ENCODE measurements at places on chromosomes 4 and X. TPM values are rescaled to one million over a fixed set of nuclear protein-coding genes. Genes with fewer than 3 reads are reported as not detected.

The GASK1B gene
- total RNA-seq = 160 TPM

The SMIM10 gene
- 1.8 TPM for total RNA-seq

The PNMA3 gene
- total RNA-seq = 0.89 TPM

The ADH1C gene
- not detected for total RNA-seq

The CTAG1B gene
- total RNA-seq = not detected

The SLC49A3 gene
- total RNA-seq = 1.4 TPM

The CLGN gene
- total RNA-seq = 3.0 TPM

The CFI gene
- 1.2 TPM for total RNA-seq

The OPRPN gene
- total RNA-seq = not detected

The GPM6B gene
- total RNA-seq = not detected

The PPP4R3C gene
- total RNA-seq = not detected

The TEX11 gene
- 1.5 TPM for total RNA-seq

The ZNF280C gene
- total RNA-seq = 4.1 TPM

The HSFX3 gene
- not detected for total RNA-seq

The CCSER1 gene
- total RNA-seq = 0.30 TPM

The NAAA gene
- total RNA-seq = 82.8 TPM

The PAGE2B gene
- total RNA-seq = not detected

The GAGE12C gene
- total RNA-seq = not detected

The CT55 gene
- not detected for total RNA-seq

The PNMA6F gene
- not detected for total RNA-seq

The CENPVL1 gene
- total RNA-seq = not detected

The PABPC1L2A gene
- total RNA-seq = not detected

The RXFP1 gene
- not detected for total RNA-seq

The SPON2 gene
- total RNA-seq = 55.5 TPM

The GLOD5 gene
- not detected for total RNA-seq

The DSPP gene
- not detected for total RNA-seq

The PDE6B gene
- 1.2 TPM for total RNA-seq

The THAP9 gene
- 5.0 TPM for total RNA-seq

The CYLC1 gene
- not detected for total RNA-seq

The HSFX2 gene
- not detected for total RNA-seq

The SULT1B1 gene
- 0.59 TPM for total RNA-seq

The F8A1 gene
- total RNA-seq = 4.6 TPM

The PDE5A gene
- 25.5 TPM for total RNA-seq

The DMP1 gene
- total RNA-seq = not detected

The RAPGEF2 gene
- 68.0 TPM for total RNA-seq

The BEX4 gene
- 11.9 TPM for total RNA-seq

The ANOS1 gene
- total RNA-seq = 29.6 TPM

The VCX2 gene
- total RNA-seq = not detected

The RNF4 gene
- 99.1 TPM for total RNA-seq

The KLHL2 gene
- total RNA-seq = 18.1 TPM

The CXCL9 gene
- total RNA-seq = not detected

The ALB gene
- not detected for total RNA-seq

The BMX gene
- total RNA-seq = 0.30 TPM

The CYSLTR1 gene
- not detected for total RNA-seq

The SSX1 gene
- total RNA-seq = not detected
